Thyroid gland (tissue), 4 donors: ENCODE measurements at places on chromosomes 7 and 10. TPM values are rescaled to one million over a fixed set of nuclear protein-coding genes. Genes with fewer than 3 reads are reported as not detected.

DNA sequence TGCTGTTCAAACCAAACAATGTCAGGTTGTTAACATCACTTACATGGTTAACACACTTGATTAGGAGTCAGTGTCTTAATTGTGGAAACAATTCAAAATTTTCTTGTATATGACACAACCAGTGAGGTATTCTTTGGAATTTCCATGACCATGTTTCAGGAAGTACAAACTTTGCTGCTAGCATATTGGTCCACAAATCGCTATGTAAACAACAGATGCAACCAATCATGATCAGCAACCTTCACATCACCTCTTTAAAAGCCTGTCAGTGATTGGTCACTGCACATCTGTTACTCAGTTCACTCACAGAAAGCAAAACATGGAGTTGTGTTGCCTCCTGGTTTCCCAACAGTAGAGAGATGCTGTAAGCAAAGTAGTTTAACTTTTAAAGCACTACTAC, 108.9 kb upstream of the FAM3C start:
- no peak for DNase-seq

Gene ARL4A
- total RNA-seq: 30.6 TPM

DNA sequence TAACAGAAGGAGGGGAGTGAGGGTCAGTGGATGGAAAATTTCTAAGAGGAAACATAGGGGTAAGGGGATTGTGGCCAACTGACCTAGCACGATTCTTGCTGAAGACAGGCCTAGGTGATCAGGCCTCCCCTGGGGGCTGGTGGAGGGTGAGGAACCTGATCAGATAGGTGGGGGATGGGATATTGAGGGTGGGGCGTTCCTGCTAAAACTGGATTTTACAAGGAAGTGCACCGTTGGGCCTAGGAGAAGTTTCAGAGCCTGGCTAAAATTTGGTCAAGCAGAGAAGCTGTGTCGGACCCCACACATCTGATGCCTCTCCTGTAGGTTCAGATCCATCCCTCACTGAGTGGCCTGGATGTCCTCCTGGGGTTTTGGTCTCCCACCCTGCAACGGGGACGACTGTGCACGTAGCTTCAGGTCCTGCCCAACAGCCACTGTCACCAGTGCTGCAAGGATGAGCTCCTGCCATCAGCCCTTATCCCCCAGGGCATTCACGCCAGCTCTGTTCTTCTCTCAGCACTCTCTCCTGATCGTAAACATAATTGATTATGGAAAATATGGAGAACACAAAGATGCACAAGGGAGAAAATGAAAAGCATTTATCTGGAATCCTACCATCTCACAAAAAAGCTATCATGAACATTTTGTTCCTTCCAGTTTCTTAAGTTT, 89.9 kb downstream of the ADCY1 start:
- no peak for DNase-seq

- no peak for DNase-seq
Observed at GRCh38 chr10:122490268-122490667, 28.9 kb downstream of the HTRA1 start.

- no peak for DNase-seq
Observed at GRCh38 chr7:72072901-72073300, 339.2 kb downstream of the CALN1 start.
